ENCODE measurements at places on chromosomes 6 and 20.

DNA sequence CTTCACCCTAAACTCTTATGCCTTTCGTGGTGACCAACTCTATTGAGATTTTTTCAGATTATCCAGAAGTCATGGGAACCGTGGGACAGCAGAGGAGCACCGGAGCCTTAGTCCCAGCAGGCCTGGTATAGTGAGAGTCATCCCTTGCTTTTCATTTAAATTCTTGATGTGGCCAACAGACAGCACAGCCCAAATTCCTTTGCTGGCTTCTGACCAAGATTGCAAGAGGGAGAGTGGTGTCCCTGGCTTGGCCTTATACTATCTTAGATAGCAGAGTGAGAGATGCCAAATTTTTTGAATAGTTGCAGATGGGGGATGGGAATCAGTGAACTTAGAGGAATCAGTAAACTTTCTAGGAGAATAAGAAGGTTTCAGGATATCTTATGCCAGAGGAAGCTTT is 7.8 kb downstream of the STX11 start:
- peaks cover 63% of the 10 kb centered on the region for H3K4me1 ChIP-seq
- H3K4me3 ChIP-seq, result no peak overlapping the region
- H3K27me3 ChIP-seq, result no peaks in the 10 kb centered on the region
- DNase-seq, result no peak
- peak overlapping the region; percentile 89 for H3K27ac ChIP-seq

DNA sequence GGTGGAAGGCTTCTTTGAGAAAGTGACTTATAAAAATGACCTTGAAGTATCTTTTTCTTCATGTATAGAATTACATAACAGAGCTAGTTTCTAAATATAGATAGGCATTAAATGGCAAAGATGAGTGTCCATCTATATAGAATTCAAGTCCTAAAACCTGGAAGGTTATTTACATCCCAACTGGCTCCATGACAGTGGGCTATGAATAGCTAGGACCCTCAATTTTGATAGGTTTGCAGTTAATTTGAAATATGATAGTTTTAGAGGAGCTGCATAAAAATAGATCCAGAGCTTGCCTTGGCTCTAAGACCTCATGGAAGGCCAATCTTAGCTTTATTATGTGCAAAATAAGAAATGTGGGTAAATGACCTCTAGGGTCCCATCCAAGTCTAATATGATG is 310.6 kb upstream of the CITED2 start:
- no peaks in the 10 kb centered on the region for H3K36me3 ChIP-seq
- no peaks in the 10 kb centered on the region for H3K4me1 ChIP-seq
- no peak overlapping the region for H3K27ac ChIP-seq
- peaks cover 15% of the 10 kb centered on the region for H3K27me3 ChIP-seq

GRCh38 chr6:167402195-167402686 is 77.4 kb downstream of the TTLL2 start:
- H3K4me1 ChIP-seq, result no peaks in the 10 kb centered on the region
- peaks cover 55% of the 10 kb centered on the region for H3K27me3 ChIP-seq
- no peak overlapping the region for H3K27ac ChIP-seq

GRCh38 chr6:105321728-105322127 is 81.2 kb downstream of the PREP start:
- no peak overlapping the region for H3K4me3 ChIP-seq
- no peak for DNase-seq
- no peak overlapping the region for H3K27ac ChIP-seq
- no peaks in the 10 kb centered on the region for H3K27me3 ChIP-seq
- H3K36me3 ChIP-seq, result peaks cover 14% of the 10 kb centered on the region
- H3K4me1 ChIP-seq, result peaks cover 17% of the 10 kb centered on the region

DNA sequence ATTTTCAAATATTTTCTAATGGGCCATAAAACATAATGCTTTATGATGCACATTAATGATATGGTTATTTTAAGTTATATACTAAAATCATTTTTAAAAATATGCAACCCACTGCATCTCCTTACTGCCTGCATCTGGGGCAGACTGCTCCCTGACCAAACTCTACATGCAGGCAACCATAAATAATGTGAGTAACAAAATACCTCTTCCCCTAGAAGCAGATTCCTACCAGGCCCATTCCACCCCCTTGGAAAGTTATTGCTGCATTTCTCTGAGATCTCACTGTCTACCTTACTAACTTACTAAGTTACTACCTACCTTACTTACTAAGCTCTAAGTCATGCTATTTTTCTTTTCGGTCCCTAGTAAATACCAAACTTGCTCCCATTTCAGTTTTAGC is 71.8 kb downstream of the ATG5 start:
- H3K4me3 ChIP-seq, result no peak overlapping the region
- H3K27me3 ChIP-seq, result no peaks in the 10 kb centered on the region
- DNase-seq, result no peak
- H3K36me3 ChIP-seq, result peaks cover 4% of the 10 kb centered on the region
- peaks cover 34% of the 10 kb centered on the region for H3K4me1 ChIP-seq

DNA sequence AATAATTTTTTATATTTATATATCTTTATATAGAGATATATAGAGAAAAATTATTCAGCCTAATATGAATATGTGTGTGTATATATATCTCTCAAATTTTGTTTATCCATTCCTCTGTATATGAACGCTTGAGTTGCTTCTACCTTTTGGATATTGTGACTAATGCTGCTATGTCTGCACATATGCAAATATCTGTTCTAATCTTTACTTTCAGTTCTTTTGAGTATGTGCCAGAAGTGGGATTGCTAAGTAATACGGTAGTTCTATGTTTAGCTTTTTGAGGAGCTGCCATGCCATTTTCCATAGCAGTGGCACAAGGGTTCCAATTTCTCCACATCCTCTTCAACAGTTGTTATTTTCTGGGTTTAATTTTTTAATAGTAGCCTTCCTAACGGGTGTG is 72.8 kb upstream of the CEP85L start:
- H3K36me3 ChIP-seq, result no peaks in the 10 kb centered on the region
- DNase-seq, result no peak
- H3K27ac ChIP-seq, result no peak overlapping the region
- no peaks in the 10 kb centered on the region for H3K27me3 ChIP-seq

- DNase-seq, result no peak
- no peaks in the 10 kb centered on the region for H3K36me3 ChIP-seq
- H3K27me3 ChIP-seq, result no peaks in the 10 kb centered on the region
- peak overlapping the region; percentile 74 for H3K27ac ChIP-seq
- H3K4me1 ChIP-seq, result peaks cover 16% of the 10 kb centered on the region
- H3K4me3 ChIP-seq, result peak overlapping the region; percentile 23
These were observed 5.7 kb downstream of the CDC40 start for GRCh38 chr6:110185879-110186278.

GRCh38 chr6:14206391-14206790 is 88.8 kb downstream of the CD83 start:
- no peak for DNase-seq
- no peaks in the 10 kb centered on the region for H3K27me3 ChIP-seq
- H3K36me3 ChIP-seq, result no peaks in the 10 kb centered on the region
- peaks cover 10% of the 10 kb centered on the region for H3K4me1 ChIP-seq
- no peak overlapping the region for H3K4me3 ChIP-seq

GRCh38 chr6:11731423-11731822 is 47.2 kb downstream of the ADTRP start:
- H3K36me3 ChIP-seq, result peaks cover 1% of the 10 kb centered on the region
- peaks cover 5% of the 10 kb centered on the region for H3K4me1 ChIP-seq
- no peak overlapping the region for H3K27ac ChIP-seq

GRCh38 chr6:3719462-3720308 is 31.8 kb downstream of the PXDC1 start:
- no peak for DNase-seq
- peak overlapping the region; percentile 40 for H3K4me3 ChIP-seq
- peaks cover 37% of the 10 kb centered on the region for H3K27me3 ChIP-seq
- H3K27ac ChIP-seq, result no peak overlapping the region

DNA sequence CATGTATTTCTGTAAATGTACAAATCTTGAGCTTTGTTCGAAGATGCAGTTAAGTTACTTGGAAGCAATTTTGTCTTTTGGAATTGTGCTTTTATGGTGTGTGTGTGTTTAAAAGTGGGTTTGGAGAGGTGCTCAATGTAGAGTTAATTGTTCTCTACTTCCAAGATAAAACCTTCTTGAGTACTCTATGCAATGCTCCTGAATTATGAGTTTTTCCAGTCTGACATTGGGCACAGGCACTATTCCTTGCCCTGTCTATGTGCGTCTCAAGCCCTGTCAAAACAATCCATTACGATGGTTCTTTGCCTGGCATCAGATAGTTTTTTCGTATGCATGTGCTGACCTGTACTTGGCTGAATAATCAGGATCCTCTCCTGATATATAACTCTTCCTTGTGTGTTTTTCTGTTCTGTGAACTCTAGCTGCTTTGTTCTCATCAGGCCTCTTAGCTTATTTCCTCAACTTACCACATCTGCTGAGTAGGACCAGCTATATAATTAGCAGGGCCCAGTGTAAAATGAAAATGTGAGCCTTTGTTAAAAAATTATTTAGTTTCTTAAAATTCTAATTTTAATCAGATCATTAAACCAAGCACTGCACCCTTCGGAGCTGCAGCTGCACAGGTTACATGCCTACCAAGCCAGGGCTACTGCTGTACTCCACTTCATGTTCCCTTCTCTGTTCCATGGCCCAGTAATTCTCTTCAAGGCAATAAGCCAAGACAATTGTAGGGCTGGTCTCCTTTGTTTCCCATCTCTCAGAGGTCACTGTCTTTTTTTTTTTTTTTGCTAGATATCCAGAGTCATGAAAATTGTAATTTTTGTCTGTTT is 160.1 kb downstream of the ZFAND3 start:
- H3K27me3 ChIP-seq, result no peaks in the 10 kb centered on the region
- no peaks in the 10 kb centered on the region for H3K36me3 ChIP-seq
- DNase-seq, result no peak
- peak overlapping the region; percentile 48 for H3K27ac ChIP-seq

DNA sequence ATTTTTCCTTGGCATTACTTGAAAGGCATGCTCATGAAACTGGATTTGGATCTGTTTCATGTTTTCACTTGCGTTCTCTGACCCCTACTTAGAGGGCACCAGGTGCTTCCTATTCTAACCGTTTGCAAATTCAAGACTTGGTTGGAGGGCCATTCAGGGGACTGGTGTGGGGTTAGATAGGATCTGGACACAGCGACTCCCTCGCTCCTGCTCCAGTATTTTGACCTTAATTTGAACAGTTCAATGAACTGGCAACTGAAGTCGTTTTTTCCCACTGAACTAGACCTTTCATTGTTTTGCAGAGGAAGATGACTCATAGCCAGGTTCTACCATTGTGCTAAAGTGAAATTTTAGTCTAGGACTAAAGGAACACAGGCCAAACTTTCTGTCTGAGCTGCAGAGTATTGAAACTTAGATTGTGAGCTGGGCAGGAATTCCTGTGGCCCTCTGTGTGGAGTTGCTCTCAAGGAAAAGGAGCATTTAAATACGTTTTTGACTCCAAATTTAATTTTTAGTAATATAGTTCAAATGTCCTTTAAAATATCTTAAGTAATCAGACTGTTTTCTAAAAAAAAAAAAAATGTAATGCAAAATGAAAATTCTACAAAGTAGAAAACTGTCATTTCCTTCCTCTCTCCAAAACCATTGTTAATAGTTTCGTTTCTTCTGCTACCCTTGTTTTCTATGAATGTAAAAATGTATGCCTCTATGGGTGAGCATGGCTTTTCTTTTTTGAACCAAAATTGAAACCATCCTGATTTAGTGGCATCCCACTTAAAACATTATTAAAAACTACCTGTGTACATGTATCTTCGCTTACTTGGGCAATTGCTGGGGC is 64.8 kb downstream of the UTRN start:
- H3K36me3 ChIP-seq, result peaks cover 11% of the 10 kb centered on the region
- peak overlapping the region; percentile 95 for H3K27ac ChIP-seq
- H3K4me1 ChIP-seq, result peaks cover 88% of the 10 kb centered on the region
- no peaks in the 10 kb centered on the region for H3K27me3 ChIP-seq

DNA sequence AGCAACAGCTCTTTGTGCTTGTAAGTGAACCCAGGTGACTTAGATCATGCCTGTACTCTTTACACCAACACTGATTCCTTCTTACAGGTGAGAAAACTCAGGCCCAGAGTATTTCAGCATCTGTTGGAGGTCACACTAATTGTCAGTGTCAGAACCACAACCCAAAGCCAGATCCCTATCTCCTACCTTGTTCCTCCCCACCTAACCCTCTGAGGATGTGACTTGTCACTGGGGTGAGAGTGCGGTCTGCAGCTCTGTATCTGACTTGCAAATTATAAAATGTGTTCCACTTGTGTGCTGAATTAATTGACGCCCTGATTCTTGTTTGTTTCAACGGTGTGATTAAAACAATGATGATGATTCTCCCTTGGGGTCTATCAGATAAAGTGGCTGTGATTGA is 232.5 kb upstream of the KCNG1 start:
- peaks cover 8% of the 10 kb centered on the region for H3K4me1 ChIP-seq
- peaks cover 82% of the 10 kb centered on the region for H3K27me3 ChIP-seq
- no peak overlapping the region for H3K4me3 ChIP-seq
- H3K27ac ChIP-seq, result no peak overlapping the region
- no peaks in the 10 kb centered on the region for H3K36me3 ChIP-seq
- DNase-seq, result no peak

DNA sequence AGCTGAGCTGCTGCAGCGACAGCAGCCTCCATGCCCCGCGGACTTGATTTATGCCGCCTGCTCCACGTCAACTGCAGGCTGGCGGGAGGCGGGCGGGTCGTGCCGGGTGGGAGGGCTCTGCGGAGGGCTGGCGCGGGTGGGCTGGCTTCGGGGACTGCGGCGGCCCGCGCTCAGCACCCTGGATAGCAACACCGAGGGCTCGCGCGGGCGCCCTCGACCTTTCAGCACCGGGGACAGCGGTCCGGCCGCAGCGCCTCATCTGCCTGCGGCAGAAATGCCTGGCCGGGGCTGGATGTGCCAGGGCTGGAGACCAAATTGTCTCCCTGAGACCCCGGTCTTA is 792 bp downstream of the SNAP25 start:
- peak overlapping the region; percentile 58 for H3K4me3 ChIP-seq
- H3K27me3 ChIP-seq, result peaks cover 78% of the 10 kb centered on the region

DNA sequence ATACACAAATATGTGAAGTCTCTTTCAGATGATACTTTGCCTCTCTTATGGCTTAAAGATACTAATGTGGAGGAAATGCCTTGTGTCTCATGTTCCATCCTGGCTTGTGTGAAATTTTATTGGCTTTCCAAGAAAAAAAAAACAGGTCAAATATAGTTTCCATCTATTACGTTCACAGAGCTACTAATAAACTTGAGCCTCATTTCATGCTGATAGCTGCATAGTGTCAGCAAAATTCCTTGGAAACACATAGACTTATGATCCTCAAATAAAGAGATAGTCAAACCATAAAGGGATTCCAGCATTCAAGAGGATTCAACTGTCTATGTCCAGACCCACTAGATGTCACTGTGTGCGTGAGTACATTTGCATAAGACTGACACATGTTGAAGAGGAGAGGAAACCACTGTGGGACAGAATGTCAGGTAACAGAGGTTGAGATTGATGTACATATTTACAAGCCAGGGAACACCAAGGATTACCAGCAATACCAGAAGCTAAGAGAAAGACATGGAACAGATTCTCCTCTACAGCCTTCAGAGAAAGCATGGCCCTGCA is 266.6 kb downstream of the COL12A1 start:
- no peaks in the 10 kb centered on the region for H3K4me1 ChIP-seq
- DNase-seq, result no peak
- no peak overlapping the region for H3K4me3 ChIP-seq
- H3K36me3 ChIP-seq, result peaks cover 2% of the 10 kb centered on the region
- no peak overlapping the region for H3K27ac ChIP-seq

- H3K4me1 ChIP-seq, result no peaks in the 10 kb centered on the region
- H3K27me3 ChIP-seq, result no peaks in the 10 kb centered on the region
- DNase-seq, result no peak
- H3K36me3 ChIP-seq, result peaks cover 3% of the 10 kb centered on the region
- H3K4me3 ChIP-seq, result no peak overlapping the region
- H3K27ac ChIP-seq, result no peak overlapping the region
These were observed 14.3 kb upstream of the CBFA2T2 start for GRCh38 chr20:33475381-33476152.

GRCh38 chr6:90385759-90386313 is 89.2 kb upstream of the BACH2 start:
- H3K27me3 ChIP-seq, result peaks cover 25% of the 10 kb centered on the region
- no peaks in the 10 kb centered on the region for H3K36me3 ChIP-seq
- DNase-seq, result no peak
- peaks cover 7% of the 10 kb centered on the region for H3K4me1 ChIP-seq
- H3K27ac ChIP-seq, result no peak overlapping the region
